ENCODE measurements at places on chromosomes 2 and 18. TPM values are rescaled to one million over a fixed set of nuclear protein-coding genes. Genes with fewer than 3 reads are reported as not detected.

DNA sequence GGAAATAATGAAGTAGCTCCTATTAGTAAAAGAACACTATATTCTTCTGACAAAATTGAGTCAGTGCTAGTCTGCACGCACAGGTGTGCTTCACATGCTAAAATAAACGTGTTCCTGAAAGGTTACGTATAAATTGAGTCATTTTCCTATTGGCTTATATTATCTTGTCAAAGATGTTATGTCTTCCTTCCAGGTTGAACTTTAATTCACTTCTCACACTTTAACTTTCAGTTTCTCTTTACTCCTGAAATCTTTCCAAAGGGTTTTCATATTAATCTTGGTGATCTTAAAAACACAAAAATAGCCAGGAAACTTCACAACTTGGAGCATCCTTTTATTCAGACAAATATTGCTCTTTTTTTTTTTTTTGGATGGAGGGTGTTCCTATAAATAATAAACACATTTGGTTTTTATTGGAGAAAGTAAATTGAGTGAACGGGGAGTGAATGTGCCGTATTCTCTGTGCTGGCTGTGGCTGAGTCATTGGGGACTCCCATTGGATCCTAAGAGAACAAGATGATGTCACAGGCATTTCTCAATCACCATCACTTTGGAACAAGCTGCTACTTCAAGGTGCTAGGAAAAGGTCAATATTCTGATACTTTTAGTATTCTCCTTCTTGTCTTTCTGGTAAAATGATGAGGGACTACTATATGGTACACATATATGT, 150.2 kb upstream of the SPATS2L start:
- H3K4me3 ChIP-seq, result peak overlapping the region; percentile 70
- peak; percentile 92 for DNase-seq
- H3K27ac ChIP-seq, result peak overlapping the region; percentile 77
- H3K4me1 ChIP-seq, result peaks cover 6% of the 10 kb centered on the region
- H3K27me3 ChIP-seq, result no peaks in the 10 kb centered on the region

DNA sequence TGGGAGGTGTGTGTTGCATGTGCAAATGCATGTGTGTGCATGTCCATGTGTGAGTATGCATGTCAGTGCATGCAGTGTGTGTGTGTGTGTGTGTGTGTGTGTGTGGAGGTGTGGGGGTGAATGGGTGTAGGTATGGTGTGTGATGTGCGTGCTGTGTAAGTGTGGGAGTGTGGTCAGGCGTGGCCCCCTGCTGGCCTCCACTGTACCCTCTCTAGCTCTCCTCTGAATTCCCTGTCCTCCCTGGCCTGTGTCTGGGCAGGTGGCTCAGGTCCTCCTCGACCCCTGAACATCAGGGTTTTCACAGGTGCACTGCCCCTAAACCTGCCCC, 230.2 kb downstream of the CELF4 start:
- DNase-seq, result peak; percentile 11
- H3K27ac ChIP-seq, result no peak overlapping the region

- DNase-seq, result no peak
- no peaks in the 10 kb centered on the region for H3K4me1 ChIP-seq
- H3K36me3 ChIP-seq, result no peaks in the 10 kb centered on the region
- no peak overlapping the region for H3K4me3 ChIP-seq
Observed at GRCh38 chr2:201821080-201821479, 14.7 kb downstream of the CDK15 start.

GRCh38 chr2:226115832-226116200, 683.8 kb downstream of the IRS1 start:
- no peaks in the 10 kb centered on the region for H3K27me3 ChIP-seq
- H3K4me1 ChIP-seq, result peaks cover 47% of the 10 kb centered on the region
- H3K27ac ChIP-seq, result peak overlapping the region; percentile 79

UPP2 gene
- not detected for total RNA-seq

DDX1 gene
- total RNA-seq, result 97.8 TPM
